ENCODE measurements at places on chromosomes 5 and 9. TPM values are rescaled to one million over a fixed set of nuclear protein-coding genes. Genes with fewer than 3 reads are reported as not detected.

Gene TRPM3
- total RNA-seq: 0.85 TPM

Gene CDC25C
- 1.1 TPM for total RNA-seq

Gene SET
- 567 TPM for total RNA-seq

Gene CARD6
- 7.0 TPM for total RNA-seq

Gene FSTL4
- 0.09 TPM for total RNA-seq

Gene ZNF782
- 2.4 TPM for total RNA-seq

Gene SLC25A2
- 0.18 TPM for total RNA-seq

Gene RGMB
- 30.3 TPM for total RNA-seq

Gene ADCY2
- total RNA-seq: 0.65 TPM

Gene MLANA
- total RNA-seq: not detected
